ENCODE measurements at places on chromosomes 1 and 21.

GRCh38 chr1:234582681-234583301, 27.2 kb downstream of the IRF2BP2 start:
- DNase-seq, result no peak

DNA sequence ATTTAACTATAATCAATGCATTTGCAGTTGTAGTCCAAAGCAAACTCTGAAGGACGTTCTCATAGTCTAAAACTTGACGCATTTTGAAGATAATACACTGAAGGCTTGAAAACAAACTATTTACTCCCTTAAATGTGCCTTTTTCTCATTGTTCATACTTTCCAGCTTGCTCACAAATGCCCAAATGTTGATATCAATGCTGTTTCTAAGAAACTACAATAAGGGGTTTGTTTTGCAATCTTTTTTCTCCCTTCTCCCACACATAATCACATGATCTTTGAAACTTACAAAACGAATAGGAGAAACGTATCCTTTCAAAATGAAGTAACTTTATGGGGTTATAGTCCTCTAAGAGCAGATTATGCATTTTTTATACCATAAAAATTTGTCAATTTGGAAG, 508.7 kb downstream of the DPYD start:
- DNase-seq, result no peak

DNA sequence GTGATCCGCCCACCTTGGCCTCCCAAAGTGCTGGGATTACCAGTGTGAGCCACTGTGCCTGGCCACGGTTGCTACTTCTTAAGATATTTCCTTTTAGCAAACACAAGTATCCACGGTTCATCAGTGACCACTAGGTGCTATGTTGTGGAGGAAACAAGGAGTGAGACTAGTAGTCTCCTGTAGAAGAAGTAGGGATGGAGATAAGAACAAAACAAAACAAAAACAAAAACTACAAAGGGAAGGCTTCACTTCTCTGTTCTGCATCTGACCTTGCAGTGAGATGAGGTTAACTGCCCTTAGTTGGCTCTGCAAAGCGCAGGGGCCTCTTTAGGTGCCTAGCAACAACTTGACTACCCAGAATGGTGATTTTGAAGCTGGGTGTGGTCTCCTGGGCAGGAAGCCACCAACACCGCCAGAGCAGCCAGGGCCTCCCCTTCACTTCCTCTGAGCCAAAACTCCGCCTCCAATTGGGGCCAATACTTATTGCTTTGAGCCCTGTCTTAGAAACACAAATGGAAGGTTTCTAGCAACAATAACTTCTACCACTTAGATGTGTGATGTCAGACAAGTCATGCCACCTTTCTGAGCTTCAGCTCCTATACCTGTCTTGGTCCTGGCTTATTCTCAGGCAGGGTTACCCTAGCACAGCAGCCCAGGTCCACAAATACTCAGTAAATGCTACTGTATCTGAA, 12.8 kb upstream of the CDC42 start:
- DNase-seq, result peak; percentile 48

GRCh38 chr1:38344716-38345115, 298.1 kb upstream of the POU3F1 start:
- DNase-seq, result no peak

Data from fibroblast of skin of scalp (primary cell).